ENCODE measurements at places on chromosomes 6 and 20.

- DNase-seq, result no peak
Observed at GRCh38 chr20:31676609-31676989, 38.9 kb downstream of the COX4I2 start.

GRCh38 chr6:36033935-36034334 is 6.3 kb downstream of the MAPK14 start:
- peak; percentile 71 for DNase-seq

GRCh38 chr6:45872827-45873365 is 142.8 kb downstream of the CLIC5 start:
- no peak for DNase-seq

- DNase-seq, result peak; percentile 73
Observed at GRCh38 chr20:31713312-31714273, 9.1 kb downstream of the BCL2L1 start.

DNA sequence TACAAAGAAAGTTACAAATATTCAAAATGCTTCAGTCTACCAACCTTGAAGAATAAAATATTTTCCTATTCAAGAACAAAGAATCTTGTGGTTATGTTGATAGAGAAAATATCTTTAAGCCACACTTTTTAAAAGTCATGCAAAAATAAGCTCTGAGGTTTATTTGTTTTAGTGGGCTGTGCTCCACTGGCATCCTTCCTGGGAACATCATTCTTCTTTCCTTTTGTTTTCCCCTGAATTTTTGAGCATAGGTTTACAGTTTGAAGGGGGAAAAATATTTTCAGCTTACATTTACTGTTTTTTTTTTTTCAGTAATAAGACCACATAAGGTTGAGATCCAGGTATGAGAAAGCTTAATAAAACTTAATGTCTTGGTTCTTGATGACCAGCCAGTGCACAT is 72.0 kb upstream of the BACH2 start:
- no peak for DNase-seq

DNA sequence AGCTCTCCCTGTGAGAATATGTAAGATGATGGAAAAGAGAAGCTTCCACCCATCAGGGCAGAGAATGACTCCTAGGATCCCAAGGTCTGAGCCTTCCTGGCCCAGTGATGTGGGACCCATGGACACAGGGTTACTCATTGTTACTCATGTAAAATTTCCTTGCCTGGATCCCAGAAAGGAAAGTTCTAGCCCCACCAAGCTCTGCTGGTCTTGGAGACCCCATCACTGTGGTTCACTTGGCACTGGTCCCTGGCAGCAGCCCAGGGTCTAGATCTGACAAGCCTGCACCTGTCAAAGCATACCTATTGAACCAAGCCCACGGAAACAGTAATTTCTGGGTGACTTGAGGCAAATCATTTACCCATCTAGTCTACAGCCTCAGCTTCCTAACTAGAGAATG is 22.1 kb downstream of the MDGA1 start:
- DNase-seq, result no peak

- no peak for DNase-seq
Observed at GRCh38 chr20:43895235-43895634, 19.4 kb upstream of the TOX2 start.

GRCh38 chr6:132219901-132220300 is 181.4 kb downstream of the MOXD1 start:
- DNase-seq, result no peak

DNA sequence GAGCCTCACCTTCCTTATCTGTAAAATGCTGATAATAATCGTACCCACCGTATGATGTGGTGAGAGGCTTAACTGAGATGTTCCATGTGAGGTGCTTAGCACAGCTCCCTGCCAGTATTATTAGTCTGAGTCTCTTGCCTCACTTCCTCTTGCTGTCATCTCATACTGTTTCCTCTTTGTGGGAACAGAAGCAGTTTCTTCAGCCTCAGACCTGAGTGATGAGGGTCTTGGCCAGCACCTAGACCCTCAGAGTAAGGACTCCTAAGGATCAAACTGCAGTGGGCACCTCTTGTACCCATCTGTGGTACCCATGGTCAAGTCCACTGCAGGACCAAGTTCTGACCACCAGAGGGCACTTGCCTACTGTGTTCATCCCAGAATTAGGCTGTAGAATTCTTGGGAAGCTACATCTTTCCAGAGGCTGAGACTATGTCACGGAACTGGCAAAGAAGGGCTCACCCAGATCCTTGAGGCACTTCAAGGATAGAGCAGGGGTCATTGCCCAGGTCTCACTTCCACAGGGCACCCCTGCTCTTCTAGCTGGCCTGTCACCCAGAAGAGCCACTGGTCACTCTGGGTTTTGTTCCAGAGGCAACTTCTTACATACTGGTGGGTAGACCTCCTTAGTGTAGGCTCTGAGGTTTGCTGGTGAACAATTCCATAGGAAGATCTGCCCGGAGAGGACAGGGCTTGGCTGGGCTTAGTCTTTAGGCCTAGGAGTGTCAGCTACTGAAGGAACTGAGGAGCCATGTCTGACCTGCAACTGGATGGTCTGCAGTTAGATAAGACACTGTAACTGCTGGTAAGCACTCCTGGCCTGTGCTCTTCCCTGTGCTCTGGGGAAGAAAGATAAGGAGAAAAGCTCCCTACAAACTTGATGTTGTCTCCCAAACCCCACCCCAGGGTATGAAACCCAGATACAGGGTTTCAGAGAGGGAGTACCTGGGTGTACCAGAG is 20.6 kb upstream of the SGK2 start:
- peak; percentile 58 for DNase-seq

DNA sequence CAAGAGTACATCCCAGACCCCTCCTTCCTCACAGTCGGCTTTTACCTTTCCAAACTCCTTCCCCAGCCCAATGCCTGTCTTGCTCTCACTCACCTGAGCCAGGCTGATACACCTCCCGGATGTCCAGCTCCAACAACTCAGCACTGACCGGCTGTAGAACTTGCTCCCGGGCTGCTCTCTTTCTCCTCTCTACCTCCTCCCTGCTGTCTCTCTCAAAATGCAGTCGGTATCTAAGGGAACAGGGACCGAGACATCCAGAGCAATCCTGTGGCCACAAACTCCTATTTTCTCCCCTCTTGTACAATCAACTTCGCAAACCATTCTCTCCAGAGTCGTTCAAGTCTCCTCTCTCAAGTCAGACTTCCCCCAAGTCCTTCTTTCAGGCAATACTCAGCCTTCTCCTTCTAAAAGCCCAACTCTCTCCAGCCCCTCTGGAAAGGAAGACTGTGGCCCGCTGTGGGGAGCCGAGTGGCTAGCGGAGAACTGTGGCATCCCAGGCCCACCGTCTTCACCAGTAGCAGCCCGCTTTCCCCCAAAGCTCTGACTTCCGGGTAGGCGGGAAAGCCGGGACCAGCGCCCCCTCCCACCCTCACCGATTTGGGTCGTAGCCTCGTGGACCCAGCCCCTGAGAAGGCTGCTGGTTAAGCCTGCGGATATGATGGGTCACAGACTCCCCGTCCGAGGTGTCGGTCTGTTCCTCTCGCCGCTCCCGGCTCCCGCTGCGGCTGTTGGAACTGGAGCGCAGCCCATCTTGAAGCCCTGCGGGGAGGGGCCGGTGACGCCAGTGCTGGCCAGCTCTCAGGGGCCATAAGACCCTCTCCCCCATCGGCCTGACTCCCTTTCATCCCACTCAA is 1.1 kb downstream of the GNL1 start:
- DNase-seq, result peak; percentile 20

DNA sequence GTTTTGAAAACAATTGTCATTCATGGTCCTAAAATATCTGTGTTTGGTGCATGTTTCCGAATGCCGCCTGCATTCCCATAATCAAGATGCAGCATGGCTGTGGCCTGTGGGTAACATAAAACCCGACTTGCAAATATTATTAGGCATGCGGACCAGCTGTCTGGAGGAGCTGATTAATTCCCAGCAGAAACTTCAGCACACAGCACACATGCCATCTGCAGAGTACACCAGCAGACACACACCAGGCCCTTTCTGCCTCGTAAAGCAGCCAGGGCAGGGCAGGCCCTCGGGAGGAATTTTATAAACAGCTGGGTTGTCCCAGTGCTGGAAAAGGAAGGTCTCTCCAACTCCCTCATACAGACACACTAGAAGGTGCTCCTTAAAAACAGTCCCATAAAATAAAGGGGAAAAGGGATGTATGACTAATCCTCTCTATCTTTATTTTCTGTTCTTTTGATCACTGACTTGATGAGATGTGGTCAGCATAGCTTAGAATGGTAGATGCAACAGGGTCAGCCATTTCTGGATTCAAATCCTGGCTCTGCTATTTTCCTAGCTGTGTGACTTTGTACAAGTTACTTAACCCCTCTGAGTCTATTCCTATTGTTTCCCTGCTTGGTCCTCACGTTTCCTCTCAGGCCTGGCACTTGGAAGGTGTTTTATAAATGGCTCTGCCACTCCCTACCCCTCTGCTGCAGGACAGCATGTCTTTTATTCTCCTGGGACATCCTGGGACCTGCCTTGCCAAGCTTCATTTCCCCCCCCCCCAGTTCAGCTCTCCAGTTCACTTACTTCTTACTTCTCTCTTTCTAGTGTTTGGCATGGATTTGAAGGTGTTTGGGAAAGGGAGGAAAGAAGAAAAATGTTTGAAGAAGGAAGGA is 85.9 kb upstream of the TRAF3IP2 start:
- DNase-seq, result no peak

- DNase-seq, result peak; percentile 62
Observed at GRCh38 chr20:4502756-4503155, 219.0 kb upstream of the PRND start.

DNA sequence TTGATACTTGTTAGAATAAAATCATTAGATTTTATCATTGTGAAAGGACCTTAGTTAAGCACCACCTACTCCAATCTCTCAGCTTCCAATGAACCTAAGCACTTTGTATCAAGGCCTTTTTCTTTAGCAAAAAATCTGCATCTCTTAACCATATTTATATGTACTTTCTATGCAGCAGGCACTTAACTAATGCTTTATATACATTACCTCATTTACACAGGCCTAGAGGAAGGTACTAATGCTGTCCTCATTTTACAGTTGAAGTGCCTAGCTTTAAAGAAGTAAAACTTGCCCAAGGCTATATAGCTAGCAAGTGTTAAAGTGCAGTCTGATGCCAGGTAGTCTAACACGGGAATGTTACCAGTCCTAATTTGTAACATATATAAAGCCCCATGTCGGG is 14.0 kb downstream of the MAP3K7 start:
- no peak for DNase-seq

GRCh38 chr6:75219263-75219662 is 13.4 kb upstream of the COL12A1 start:
- DNase-seq, result no peak
